Epithelial cell of prostate (primary cell): ENCODE measurements at places on chromosomes 4 and X.

- DNase-seq = no peak
These were observed 361.1 kb downstream of the TRAM1L1 start for GRCh38 chr4:116724249-116724648.

DNA sequence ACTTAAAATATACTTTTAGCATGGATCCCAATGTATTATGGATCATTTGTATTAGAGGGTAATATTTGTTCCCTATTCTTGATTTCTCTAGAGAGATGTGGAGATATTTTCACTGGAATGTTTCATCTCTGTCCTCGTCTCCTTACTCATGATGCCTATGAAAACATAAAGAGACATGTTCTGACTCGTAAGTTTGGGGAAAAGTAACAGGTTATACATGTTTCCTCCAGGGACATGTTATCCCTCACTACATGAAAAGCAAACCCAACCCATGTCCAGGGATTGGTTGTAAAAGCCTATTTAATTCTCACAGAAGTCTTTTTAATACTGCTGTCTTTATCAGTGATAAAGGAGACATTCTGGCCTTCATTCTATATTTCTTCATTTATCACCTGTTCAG lies 621.4 kb downstream of the GABRG1 start:
- no peak for DNase-seq

- DNase-seq = no peak
These were observed 52.1 kb upstream of the LHFPL1 start for GRCh38 chrX:112731793-112732192.

- DNase-seq = no peak
These were observed 11.3 kb downstream of the PSAPL1 start for GRCh38 chr4:7423391-7423790.

DNA sequence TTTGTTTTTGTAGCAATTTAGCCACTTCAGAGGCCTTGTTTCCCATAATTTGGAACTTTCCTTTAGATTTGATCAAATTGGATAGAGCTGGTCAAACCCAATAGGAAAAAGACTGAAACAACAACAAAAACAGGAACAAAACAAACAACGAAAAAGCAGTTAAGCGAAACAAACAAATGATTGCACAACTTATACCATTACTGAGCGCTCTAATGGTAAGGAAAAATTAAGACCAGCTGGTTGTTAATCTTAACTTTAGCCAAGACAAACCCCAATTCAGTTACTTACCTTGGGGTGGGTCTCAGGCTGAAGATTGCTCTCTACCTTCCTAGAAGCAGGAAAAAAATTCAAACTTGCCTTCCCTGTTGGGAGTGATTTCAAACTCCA lies 38.3 kb downstream of the SPCS3 start:
- no peak for DNase-seq

- DNase-seq = no peak
These were observed 916 bp downstream of the MXRA5 start for GRCh38 chrX:3345281-3346191.

GRCh38 chrX:14361435-14361834 lies 167.9 kb upstream of the GLRA2 start:
- no peak for DNase-seq

DNA sequence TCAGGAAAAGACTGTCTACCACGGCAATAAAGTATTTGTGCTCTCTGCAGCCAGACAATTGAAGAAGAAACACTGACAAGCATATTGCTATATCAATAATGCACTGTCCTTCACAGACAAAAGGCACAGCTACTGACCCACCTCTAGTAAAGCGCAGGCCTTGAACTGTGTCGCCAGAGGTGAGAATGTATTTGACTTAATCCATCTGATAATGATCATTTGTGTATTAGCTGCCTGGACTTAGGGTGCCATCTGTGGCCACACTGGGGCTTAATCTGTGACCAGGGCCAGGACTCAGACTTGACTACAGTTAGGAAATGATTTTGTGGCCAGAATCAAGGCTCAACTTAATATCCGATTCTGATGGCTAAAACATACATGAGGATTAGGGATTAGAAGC lies 260.4 kb downstream of the SMARCA1 start:
- DNase-seq = no peak

- DNase-seq = no peak
These were observed 56.0 kb downstream of the GLUD2 start for GRCh38 chrX:121103381-121103780.

- peak; percentile 34 for DNase-seq
These were observed 91.6 kb downstream of the SHROOM3 start for GRCh38 chr4:76526585-76526990.

DNA sequence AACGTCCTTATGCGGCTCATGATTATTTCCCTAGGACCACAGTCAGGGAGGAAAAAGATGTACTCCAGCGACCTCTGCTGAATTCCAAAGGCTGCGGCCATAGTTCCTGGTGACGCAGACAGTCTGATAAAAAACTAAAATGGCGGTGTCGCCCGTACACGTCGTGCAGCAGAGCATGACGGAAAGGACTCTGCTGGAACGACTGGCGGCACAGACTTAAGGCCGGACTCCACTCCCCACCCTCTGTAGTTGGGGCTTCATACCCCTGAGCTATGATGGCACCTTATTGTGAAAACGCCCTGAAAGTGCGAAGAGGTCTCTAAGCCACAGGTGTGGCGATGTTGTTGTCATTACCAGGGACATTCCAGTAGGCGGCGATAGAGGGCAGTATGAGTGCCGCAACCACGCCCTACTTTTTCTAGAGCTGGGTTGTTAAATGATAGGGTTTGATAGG lies 90.0 kb upstream of the EDA2R start:
- DNase-seq = no peak

GRCh38 chr4:145734576-145735346 lies 54.8 kb downstream of the C4orf51 start:
- peak; percentile 98 for DNase-seq

GRCh38 chr4:14025111-14025510 lies 397.6 kb upstream of the BOD1L1 start:
- no peak for DNase-seq

- no peak for DNase-seq
These were observed 58.4 kb downstream of the PDGFC start for GRCh38 chr4:156913234-156913633.

DNA sequence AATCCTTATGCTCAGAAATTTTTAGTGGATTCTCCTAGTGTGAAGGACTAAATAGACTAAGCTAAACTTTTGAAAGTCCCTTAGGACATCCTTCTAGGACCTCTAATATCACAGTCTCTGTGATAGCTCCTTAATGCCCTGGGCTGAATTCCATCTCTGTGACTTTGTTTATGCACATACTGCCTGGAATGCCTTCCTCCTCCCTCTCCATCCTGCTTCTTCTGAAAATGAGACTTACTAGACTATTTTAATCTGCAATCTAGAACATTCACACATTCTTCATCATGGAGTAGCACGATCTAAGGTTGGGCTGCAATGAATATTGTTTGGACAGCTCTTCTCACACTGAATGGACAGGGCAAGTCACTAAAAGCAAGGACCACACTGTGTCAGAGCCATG lies 65.0 kb upstream of the MSX1 start:
- DNase-seq = no peak

DNA sequence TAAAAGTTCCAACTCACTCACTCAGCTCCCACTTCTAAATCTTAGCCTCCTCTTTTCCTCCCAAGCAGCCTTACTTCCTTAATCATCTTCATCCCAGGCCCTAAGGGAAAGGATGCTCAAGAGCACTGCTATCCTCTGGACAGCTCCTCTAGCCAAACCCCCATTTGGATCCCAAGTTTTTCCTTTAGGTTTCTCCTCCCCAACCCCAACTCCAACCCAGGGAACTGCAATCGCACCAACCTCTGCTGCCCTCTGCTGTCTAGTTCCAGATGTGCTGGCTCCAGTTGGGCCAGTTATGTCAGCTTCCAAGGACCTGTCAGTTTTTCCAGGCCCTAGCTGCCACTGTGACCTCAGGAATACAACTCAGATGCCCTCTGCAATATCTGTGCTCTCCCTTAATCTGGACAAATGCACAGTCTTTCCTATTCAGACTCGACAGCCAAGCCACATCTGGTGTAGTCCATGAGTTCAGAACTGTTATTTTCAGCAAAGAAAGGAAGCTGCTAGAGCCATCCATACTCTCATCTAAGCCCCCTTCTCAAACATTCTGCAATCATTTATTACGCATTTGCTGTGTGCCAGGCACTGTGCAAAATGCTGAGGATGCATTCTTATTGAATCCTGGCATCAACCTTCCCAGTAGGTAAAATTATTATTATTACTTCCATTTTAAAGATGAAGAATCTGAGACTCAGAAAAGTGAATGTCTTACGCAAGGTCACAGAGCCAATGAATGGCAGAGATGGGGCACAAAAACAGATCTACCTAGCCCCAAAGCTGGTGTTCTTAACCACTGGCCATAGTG lies 12.3 kb upstream of the XPNPEP2 start:
- no peak for DNase-seq

- DNase-seq = no peak
These were observed 148.0 kb downstream of the COL25A1 start for GRCh38 chr4:109154424-109154823.

- DNase-seq = no peak
These were observed 95.6 kb downstream of the AFAP1 start for GRCh38 chr4:7843831-7844593.

GRCh38 chr4:43587758-43588157 lies 695.2 kb downstream of the GRXCR1 start:
- DNase-seq = no peak

DNA sequence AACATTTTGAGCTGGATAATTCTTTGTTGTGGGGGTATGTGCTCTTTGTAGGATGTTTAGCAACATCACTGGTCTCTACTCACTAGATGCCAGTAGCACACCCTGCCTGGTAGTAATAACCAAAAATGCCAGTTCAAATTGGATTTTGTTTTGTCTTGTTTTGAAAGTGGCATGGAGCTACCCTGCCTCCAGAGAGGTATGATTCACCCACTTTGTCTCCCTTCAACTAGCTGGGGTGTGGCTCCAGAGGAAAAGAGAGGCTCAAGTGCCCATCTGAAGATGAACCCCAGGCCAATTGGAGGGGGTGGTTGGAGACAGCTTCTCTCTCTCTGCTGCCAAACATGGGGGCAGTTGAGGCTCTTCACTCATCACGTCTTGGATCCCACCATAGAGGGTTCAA lies 34.5 kb downstream of the NIPAL1 start:
- no peak for DNase-seq

GRCh38 chrX:55006827-55007621 lies 6.9 kb downstream of the APEX2 start:
- no peak for DNase-seq

- no peak for DNase-seq
These were observed 7.1 kb upstream of the BST1 start for GRCh38 chr4:15695729-15696128.

- DNase-seq = no peak
These were observed 8.4 kb upstream of the MAN2B2 start for GRCh38 chr4:6566391-6567190.

DNA sequence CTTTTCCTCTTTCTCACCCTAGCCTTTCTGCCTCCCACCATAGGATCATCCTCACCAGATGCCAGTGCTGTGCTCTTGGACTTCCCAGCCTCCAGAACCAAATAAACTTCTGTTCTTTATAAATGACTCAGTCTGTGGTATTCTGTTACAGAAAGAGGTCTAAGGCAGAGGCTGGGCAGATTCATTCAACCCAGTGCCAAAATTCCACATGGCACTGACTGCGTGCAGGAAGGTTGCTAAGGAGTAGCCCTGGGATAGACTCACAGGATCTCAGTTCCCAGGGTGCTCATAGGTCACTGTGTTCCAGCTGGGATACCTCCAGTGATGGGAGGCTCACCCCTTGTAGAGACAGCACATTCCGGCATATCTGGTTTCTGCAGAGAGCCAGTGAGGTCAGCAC lies 22.0 kb downstream of the SORCS2 start:
- DNase-seq = no peak

GRCh38 chr4:186770481-186771175 lies 47.0 kb upstream of the FAT1 start:
- no peak for DNase-seq

DNA sequence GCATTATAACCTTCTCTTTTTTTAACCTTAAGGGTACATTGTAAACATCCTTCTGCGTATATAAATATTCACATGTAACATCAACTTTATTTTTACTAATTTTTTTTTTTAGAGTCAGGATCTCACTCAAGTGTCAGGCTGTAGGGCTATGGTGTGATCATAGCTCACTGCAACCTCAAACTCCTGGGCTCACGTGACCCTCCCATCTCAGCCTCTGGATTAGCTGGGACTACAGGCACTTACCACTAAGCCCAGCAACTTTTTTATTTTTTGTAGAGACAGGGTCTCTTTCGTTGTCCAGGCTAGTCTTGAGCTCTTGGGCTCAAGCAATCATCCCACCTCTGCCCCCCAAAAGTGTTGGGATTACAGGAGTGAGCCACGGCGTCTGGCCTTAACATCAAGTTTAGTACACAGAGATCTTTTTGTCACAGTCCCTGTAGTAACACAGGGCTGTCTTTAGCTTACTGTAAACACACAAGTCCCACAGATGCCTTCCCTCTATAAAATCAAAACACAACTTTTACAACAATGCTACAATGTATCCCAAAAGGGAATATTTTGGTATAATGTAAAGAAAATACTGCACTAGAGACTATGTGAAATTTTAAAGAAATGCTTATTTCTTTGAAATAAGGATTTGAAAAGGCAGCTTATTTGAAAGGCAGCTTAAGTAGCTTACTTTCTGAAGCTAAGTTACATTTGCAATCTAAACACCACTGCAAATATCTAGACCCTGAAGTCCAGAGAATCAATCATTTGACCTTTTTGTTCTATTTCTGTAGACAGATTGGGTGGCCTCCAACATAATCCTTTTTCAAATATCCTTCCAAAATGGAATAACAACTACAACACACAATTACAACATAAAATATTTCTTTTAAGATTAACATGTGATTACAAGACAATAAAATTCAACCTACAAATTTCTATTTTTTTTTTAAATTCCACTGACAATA lies 116.0 kb downstream of the APBB2 start:
- no peak for DNase-seq

- no peak for DNase-seq
These were observed 21.9 kb downstream of the RASL11B start for GRCh38 chr4:52883707-52884669.

- DNase-seq = no peak
These were observed 347.6 kb downstream of the FAM47A start for GRCh38 chrX:33784548-33784947.

- no peak for DNase-seq
These were observed 519.2 kb downstream of the PCDH10 start for GRCh38 chr4:133668061-133668851.

DNA sequence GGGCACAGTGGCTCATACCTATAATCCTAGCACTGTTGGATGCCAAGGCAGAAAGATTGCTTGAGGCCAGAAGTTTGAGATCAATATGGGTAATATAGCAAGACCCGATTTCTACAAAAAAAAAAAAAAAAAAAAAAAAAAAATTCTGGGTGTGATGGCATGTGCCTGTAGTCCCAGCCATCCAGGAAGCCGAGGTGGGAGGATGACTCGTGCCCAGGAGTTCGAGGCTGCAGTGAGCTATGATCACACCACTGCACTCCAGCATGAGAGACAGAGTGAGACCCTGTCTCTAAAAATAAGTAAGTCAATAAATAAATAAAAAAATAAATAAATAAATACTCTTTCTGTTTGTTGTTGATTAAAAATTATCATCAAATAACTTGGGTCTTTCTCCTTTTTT lies 62.4 kb upstream of the BMPR1B start:
- DNase-seq = no peak

GRCh38 chr4:185358959-185359358 lies 36.8 kb downstream of the LRP2BP start:
- DNase-seq = no peak
